Stimulated activated CD4-positive, alpha-beta T cell treated with anti-CD3 and anti-CD28 coated beads, Interleukin-1b, Interleukin-23, amount 100 ng/mL, for 1 hour (primary cell): ENCODE measurements at places on chromosomes 3 and 15.

- no peak for DNase-seq
Observed at GRCh38 chr3:18302517-18302916, 122.6 kb downstream of the SATB1 start.

DNA sequence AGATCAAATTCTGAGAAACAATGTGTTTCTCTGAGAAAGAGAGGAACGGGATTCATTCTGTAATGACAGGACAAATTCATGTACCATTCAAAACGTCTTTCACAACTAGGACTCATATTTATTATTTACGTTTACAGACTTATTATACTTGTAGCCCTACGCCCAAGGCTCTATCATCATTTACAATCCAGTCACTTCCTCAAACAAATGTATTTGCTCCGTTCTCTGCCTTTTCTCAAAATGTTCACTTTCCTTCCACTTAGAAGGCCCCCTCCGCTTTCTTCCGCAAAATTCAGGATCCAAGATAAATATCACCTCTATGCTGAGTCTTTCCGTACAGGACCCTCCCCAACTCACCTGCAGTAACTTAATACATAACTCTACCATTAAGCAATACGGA is 745 bp downstream of the RSL24D1 start:
- DNase-seq: no peak

DNA sequence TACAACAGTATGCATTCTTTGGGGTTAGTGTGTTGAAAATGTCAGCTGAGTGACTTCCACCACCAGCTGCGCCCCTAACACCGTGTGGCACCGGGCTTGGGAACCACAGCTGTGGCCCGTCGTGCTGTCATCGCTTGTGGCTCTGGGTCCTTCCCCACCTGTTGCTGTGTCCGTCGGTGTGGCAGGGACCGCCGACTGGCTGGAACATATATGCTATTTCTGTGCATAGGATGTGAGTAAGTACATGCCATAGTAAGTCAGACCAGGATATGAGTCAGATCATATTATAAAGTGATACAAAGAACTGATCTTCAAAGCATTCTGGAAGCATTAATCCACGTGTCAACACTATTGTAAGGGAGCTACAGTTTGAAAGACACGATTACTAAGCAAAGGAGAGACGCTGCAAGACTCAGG is 31.9 kb downstream of the EHD4 start:
- no peak for DNase-seq

DNA sequence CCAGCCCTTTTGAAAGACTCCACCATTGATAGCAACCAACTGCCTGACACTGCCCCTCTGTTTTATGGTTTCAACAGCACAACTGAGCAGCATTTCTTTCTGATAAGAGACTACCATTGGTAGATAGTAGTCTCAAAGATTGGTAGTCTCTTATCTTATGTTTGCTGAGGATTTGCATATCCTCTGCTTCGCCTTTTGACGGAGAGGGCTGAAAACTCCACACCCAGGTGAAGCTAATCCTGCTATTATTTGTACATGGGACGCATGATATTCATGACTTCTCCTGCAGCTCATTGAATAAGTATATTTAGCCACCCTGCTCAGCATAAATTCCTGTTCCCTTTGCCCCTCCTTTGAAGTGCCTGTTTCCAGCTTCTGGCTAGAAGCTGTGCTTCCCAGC is 119.4 kb upstream of the STRIT1 start:
- no peak for DNase-seq

- no peak for DNase-seq
Observed at GRCh38 chr3:14391033-14391432, 11.4 kb upstream of the SLC6A6 start.

- DNase-seq: no peak
Observed at GRCh38 chr15:48761393-48762158, 49.3 kb downstream of the CEP152 start.

DNA sequence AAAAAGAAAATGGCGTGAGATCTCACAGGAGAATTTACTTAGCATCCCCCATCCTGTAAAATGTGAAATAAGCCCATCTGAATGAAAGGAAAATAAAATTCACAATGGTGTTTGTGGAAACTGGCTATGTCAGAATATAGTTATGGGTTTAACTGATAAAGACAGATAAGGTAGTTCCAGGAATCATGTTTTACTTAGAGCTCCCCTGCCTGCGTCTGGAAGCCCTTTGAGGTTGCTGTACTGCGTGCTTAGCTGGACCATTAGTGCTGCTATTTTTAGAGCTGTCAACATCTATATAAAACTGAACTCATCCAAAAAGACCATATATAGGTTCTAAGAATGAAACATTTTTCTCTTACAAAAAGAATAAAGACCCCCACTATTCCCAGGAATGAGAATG is 130.8 kb downstream of the LSAMP start:
- no peak for DNase-seq

GRCh38 chr15:58016581-58017175 is 48.8 kb downstream of the ALDH1A2 start:
- no peak for DNase-seq

- DNase-seq: no peak
Observed at GRCh38 chr15:101018016-101018415, 98.9 kb downstream of the LRRK1 start.

DNA sequence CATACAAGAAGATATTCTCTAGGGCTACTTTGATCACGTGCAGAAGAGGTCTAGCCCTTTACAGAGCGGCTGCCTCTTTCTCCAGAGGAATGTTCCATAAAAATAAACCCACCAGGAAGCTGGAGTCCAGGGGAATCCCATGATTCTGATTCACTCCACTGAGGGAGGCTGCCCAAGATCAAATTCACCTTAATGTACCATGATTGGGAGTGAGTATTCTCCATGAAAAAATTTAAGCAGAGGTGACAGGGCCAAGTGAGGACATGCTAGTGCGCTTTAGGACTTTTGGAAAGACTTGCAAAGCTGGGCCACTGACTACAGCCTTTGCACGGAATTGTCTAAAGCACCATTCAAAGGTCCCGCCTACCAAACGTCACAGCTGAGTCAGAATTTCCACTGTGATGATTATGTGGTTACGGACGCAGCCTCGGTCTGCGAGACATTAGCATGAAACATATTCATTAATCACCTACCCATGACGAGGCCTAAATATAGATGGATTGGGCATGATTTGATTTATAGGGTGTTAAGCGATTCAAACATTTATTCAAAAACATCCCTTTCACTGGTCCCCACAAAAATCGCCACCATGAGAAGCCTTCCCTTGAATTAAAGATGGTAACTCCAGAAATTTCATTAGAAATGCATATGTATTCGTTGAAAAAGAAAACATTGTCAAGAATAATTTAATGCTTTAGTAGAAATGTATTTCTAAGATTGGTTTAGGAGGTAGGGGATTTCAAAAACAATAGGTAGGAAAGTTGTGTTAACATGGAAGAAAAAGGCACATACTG is 152.6 kb downstream of the GREM1 start:
- DNase-seq: no peak

DNA sequence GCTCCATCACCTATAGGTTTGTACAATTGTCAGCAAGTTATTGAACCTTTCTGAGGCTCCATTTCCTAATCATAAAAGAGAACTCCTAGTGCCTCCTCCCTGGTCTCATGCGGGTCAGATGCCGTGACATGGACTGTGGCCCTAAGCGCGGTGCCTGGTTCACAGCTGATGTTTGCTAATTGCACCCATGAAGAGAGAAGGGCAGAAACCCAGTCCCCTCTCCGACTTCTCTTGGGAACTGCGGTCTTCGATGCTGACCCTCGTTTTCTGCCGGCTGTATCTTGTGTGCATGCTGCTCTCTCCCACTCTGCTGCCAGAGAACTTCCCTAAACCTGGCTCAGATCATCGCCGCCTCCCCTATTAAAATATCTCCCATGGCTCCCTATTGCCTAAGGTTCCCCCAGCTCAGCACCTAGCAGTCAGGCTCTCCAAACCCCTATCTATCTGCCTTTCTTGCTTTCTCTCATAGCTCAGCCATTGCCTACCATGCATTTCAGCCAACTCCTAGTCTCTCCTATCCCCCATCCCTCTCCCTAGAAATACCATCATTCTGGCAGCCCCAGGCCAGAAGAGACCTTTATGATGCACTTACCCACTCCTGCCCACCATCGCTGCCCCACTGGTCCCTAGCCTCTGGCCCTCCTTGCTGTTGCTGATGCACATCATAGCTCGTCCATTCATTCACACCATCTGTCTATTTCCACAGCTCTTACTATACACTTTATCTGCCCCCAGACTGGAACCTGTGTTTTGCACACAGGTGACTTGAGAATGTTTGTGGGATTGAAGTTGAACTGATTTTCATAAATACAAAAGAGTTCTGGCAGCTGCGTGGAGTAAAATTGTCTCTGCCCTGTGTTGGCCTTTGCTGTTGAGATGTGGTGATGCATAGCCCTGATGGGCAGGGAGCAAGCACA is 6.6 kb downstream of the ISG20 start:
- no peak for DNase-seq

DNA sequence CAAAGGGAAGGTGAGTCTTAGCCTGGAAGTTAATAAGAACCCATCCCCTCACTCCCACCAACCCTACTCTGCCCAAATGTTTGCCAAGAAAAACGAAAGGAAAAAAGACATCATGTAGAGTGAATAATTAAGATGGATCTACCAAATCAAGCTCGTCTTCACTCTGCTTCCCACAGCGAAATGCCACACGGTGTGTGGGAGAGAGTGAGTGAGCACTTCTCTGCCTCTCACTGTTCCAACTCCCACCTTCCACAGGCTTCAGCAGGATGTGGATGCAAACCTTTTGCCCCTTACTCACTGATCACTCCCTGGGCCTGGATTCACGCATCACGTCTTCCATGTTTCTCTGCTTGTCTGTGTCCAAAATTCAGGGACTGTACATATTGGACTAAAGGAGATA is 85.4 kb downstream of the WDR76 start:
- no peak for DNase-seq

GRCh38 chr3:58899159-58899952 is 150.5 kb downstream of the CFAP20DC start:
- DNase-seq: no peak

- no peak for DNase-seq
Observed at GRCh38 chr15:27744641-27745040, 354.5 kb downstream of the OCA2 start.

DNA sequence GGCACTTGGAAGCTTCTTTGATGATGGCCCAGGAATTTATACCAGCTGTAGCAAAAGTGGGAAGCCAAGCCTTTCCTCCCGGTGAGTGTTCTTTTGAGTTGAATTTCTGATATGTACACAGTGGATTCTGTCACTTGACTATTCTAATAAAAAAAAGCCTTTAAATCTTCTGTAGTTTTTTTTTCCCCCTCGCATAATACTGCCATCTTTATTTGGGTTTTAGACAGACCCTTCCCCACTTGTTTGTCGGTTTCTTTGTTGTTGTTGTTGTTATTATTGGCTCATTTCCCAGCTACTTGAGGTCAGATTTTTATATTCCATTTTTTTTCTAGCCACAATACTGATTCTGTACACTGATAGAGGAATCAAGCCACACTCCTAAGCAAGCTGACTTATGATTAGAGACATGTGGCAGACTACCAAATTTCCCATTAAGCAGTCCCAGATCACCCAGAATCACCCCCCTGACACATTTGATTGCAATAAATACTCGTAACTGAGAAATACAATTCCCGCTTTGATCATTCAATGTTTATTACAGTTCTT is 122.4 kb upstream of the IL12A start:
- no peak for DNase-seq

- no peak for DNase-seq
Observed at GRCh38 chr15:100786139-100786531, 93.5 kb upstream of the ALDH1A3 start.

DNA sequence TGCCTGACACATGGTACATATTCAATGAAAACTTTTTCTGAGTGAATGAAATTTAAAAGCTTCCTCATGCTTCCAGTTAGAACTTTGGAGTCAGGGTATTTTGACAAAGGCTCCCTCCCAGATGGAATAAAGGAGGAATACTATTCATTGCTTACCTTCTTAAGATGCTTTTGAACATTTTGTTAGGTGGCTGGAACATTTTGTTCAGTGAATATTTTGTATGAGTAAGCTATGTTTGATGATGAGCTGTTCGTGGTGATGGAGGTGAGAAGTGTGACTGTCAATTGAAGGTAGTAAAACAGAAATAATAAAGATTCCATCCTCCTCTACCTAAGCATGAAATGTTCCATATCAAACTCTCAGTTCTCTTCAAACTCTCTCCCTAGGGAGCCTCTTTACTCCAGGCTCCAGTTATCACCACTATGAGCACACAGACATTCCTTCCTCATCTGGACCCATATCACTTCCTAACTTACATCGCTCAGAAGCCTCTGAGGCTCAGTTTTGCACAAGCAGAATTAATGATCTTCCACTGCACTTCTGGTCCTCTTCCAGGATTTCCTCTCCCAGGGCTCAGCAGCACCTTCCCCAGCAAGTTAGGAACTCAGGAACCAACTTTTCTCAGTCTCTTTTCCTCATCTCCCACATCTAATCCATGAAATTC is 2.5 kb upstream of the AQP9 start:
- no peak for DNase-seq

GRCh38 chr3:65665915-65666314 is 372.8 kb downstream of the MAGI1 start:
- no peak for DNase-seq

DNA sequence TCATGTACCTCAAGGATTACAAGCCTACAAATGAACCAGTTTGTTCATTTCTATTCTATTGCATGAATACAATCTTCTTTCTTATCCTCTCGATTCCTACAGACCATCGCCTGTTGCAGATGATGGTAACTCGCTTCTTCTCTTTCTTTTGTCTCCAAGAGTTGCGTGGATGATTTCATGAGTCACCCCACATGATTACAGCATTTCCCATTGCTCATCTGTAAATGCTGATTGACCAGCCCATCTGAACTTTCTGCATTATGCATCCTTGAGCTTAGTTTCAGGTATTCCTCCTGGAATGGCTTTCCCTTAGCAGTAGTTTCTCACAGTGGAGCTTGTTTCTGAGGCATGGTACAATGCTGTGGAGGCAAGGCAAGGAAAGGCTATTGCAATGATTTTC is 109.6 kb upstream of the TOPAZ1 start:
- no peak for DNase-seq

GRCh38 chr3:15804553-15805095 is 6.8 kb upstream of the ANKRD28 start:
- DNase-seq: no peak

DNA sequence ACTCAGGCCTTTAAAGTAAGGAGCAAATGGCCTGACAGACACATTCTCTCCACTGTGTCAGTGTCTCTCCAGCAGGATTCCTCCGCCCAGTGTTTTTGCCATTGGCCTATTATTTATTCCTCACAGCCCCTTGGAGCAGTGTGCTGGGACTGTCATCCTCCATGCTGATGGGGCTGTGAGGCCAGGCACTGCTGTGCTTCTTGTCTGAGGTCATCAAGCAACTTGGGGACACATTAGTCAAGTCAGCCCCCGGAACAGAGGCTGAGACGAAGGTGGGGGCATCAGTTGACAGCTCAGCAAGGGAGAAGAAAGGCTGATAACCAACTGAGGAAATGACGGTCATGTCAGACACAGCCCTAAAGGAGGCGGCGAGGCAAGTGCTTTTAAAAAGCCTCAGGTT is 67.4 kb downstream of the XXYLT1 start:
- DNase-seq: no peak

- no peak for DNase-seq
Observed at GRCh38 chr3:55483196-55484095, 3.7 kb downstream of the WNT5A start.
